Esophagus muscularis mucosa (tissue), 4 donors: ENCODE measurements at places on chromosomes 2 and 18. TPM values are rescaled to one million over a fixed set of nuclear protein-coding genes. Genes with fewer than 3 reads are reported as not detected.

GRCh38 chr2:127605691-127606263 is 40.2 kb upstream of the GPR17 start:
- H3K27ac ChIP-seq = no peak overlapping the region
- no peak overlapping the region for H3K4me3 ChIP-seq
- no peaks in the 10 kb centered on the region for H3K27me3 ChIP-seq
- DNase-seq = no peak
- H3K36me3 ChIP-seq = no peaks in the 10 kb centered on the region

DNA sequence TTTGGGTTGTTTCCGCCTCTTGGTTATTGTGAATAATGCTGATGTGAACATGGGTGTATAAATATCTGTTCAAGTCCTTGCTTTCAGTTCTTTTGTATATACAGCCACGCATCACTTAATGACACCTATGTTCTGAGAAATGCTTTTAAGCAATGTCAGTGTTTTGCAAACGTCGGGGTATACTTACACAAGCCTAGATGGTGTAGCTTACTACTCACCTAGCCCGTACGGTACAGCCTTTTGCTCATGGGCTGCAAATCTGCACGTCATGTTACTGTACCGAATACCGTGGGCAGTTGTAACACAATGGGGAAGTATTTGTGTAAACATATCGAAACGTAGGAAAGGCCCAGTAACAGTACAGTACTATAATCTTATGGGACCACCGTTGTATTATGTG is 12.4 kb downstream of the RALB start:
- no peak overlapping the region for H3K4me3 ChIP-seq
- no peaks in the 10 kb centered on the region for H3K27me3 ChIP-seq
- no peak for DNase-seq
- no peak overlapping the region for H3K27ac ChIP-seq

DNA sequence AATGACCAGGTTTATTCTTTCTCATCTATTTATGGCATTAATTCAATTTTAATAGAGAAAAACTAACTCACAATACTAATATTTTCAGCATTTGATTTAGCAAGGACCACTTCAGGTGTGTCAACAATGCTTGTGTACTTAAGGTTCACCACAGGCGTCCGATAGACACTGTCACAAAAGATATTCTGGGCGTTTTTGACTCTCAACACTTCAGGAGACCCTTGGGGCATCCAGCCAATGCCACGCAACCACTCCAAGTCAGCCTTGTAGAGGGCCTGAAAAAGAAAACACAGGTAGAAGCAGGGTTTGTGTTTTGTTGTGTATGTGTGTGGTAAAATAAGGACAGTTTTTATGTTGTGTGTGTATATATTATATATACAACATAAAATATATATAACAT is 158.2 kb downstream of the NEB start:
- H3K36me3 ChIP-seq = no peaks in the 10 kb centered on the region
- no peaks in the 10 kb centered on the region for H3K4me1 ChIP-seq
- H3K27ac ChIP-seq = no peak overlapping the region
- H3K4me3 ChIP-seq = no peak overlapping the region
- no peaks in the 10 kb centered on the region for H3K27me3 ChIP-seq

The NEURL3 gene
- total RNA-seq = not detected

The PSTPIP2 gene
- total RNA-seq = 7.3 TPM

DNA sequence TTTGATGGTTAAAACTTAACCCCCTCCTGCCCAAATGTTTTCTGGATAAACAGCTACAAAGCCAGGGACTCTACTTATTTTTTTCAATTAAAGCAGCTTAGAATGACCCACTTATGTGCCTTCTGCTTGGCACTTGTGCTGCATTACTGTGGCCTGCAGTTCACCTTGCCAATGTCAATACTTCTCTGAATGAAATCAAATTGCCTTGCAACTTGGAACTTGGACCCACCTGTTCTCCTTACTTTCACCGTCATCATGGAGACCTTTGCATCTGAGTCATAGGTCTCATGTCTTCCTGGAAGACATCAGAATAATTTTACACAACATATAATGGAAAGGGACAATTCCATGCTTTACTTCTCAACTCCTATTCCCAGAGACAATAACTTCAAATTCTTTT is 92.1 kb upstream of the FHL2 start:
- H3K27me3 ChIP-seq = no peaks in the 10 kb centered on the region
- no peak overlapping the region for H3K27ac ChIP-seq
- H3K4me3 ChIP-seq = no peak overlapping the region
- no peaks in the 10 kb centered on the region for H3K4me1 ChIP-seq
- no peak for DNase-seq
- H3K36me3 ChIP-seq = no peaks in the 10 kb centered on the region

DNA sequence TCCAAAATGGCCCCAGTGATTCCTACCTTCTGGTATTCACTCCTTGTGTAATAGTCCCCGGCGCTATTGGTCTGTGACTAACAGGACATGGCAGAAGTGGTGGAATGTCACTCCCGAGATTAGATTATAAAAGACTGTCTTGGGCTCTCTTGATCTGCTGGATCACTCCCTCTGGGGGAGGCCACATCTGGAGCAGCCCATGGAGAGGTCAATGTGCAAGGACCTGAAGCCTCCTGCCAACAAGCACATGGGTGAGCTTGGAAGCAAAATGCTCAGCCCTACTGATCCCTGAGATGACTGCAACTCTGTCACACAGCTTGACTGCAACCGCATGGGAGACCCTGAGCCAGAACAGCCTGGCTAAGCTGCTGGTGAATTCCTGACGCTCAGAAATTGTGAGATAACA is 94.3 kb upstream of the GLI2 start:
- H3K27ac ChIP-seq = no peak overlapping the region
- H3K4me1 ChIP-seq = no peaks in the 10 kb centered on the region
- no peak for DNase-seq
- H3K36me3 ChIP-seq = no peaks in the 10 kb centered on the region
- H3K4me3 ChIP-seq = no peak overlapping the region
- no peaks in the 10 kb centered on the region for H3K27me3 ChIP-seq

GRCh38 chr2:16487686-16488085 is 177.9 kb downstream of the CYRIA start:
- H3K4me1 ChIP-seq = no peaks in the 10 kb centered on the region
- no peaks in the 10 kb centered on the region for H3K36me3 ChIP-seq
- H3K27me3 ChIP-seq = no peaks in the 10 kb centered on the region
- no peak for DNase-seq
- no peak overlapping the region for H3K27ac ChIP-seq
- H3K4me3 ChIP-seq = no peak overlapping the region
